ENCODE measurements at places on chromosomes 2 and 18.

- DNase-seq: no peak
Measured at GRCh38 chr18:49894517-49895226, 81.3 kb upstream of the ACAA2 start.

- no peak for DNase-seq
Measured at GRCh38 chr2:170235860-170236679, 58.1 kb downstream of the MYO3B start.

DNA sequence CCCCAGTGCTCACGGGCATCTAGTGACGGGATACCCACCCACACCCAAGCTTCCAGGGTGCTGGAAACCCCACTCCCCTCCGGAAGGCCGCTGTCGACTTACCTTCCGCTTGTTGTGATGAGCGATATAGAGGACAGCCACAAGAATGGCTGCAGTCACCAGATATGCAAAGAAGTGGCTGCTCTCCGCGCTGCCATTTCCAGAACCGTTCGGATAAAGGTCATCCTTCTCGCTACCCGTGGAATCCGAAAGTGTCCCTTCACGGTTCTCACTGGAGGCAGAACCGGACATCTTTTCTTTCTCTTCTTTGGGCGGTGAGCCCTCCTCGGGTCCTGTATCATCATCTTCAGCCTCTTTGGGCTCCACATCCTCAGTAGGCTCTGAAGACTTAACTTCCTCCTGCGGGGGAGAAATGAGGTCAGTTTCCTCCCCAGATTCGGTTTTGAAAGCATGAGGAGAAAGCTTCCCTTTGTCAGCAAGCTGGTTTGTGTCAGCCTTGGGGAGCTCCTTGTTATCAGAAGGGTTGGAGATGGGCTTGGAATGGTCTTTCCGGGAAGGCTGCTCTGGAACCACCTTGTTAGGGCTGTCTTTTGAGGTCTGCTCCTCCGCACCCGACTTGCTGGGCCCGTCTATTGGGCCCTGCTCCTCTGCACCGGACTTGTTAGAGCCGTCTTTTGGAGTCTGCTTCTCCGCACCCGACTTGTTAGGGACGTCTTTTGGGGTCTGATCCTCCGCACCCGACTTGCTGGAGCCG, 1.2 kb downstream of the TGOLN2 start:
- DNase-seq: no peak

- DNase-seq: no peak
Measured at GRCh38 chr18:72325307-72325706, 218.8 kb downstream of the CBLN2 start.

GRCh38 chr2:222862909-222863544, 2.2 kb downstream of the ACSL3 start:
- no peak for DNase-seq

- DNase-seq: no peak
Measured at GRCh38 chr2:198296665-198297308, 492.4 kb downstream of the PLCL1 start.

DNA sequence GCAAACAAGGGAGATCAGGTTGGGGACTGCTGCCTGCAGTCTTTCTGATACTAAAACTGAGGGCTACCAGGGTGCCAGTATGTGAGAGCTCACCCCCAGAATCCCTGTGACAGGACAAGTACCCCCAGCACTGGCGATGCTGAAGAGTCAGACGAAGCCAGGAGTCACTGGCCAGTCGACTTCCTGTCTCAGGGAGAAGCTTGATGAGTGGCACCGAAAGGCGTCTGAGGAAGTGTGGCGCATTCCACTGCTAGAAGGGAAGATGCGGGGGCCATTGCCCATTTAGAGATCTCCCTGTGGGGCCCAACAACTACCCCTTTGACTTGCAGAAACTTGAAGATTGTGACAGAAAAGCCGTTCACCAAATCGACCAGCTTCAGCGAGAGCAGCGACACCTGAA, 22.0 kb downstream of the MXD1 start:
- DNase-seq: no peak

DNA sequence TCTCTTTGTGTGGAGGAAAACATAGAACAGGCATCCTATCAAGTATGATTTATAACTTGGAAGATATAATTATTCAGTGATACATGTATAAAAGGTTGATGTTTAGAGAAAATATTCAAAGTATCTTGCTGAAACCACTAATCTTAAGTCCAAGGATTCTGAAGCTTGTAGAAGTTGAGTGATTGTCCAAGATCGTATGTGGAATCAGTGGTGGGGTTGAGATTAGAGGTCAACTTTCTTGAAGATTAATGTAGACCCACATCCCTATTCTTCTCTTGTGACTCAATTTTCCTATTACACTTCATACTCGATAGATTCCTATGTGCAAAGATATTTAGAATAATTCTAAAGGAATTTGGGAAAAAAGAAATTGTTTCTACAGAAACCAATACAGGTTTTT, 1565.9 kb upstream of the ACVR2A start:
- no peak for DNase-seq

GRCh38 chr2:127076924-127077323, 30.0 kb downstream of the BIN1 start:
- DNase-seq: no peak

GRCh38 chr2:112812318-112813267, 24.0 kb downstream of the IL1B start:
- DNase-seq: no peak

DNA sequence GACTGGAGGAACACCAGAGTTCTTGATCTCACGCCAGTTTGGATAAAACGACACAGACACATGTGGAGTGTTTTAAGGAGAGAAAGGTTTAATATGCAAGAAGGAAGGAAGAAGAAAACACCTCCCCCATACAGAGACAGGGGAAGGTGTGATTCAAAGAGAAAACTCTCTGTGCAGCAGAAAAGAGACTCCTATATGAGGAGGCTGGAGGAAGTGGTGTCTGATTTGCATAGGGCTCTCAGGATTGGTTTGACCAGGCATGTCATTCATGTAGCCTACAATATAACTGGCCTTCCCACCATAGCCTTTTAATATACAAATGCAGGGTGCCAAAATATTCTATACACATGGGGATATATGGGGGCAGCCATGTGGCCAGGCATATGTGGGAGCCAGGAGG, 1386.5 kb downstream of the RPIA start:
- no peak for DNase-seq

- no peak for DNase-seq
Measured at GRCh38 chr18:49273241-49273880, 187.1 kb downstream of the DYM start.

GRCh38 chr2:222514901-222515300, 90.6 kb downstream of the SGPP2 start:
- no peak for DNase-seq
